ACHN (cell line): ENCODE measurements at places on chromosomes 1 and 21.

GRCh38 chr1:236103646-236104218, 38.6 kb upstream of the GPR137B start:
- peak; percentile 60 for DNase-seq

- no peak for DNase-seq
These were observed 41.0 kb upstream of the LIN9 start for GRCh38 chr1:226349801-226350518.

GRCh38 chr1:154972213-154972516, 1.6 kb upstream of the SHC1 start:
- no peak for DNase-seq

DNA sequence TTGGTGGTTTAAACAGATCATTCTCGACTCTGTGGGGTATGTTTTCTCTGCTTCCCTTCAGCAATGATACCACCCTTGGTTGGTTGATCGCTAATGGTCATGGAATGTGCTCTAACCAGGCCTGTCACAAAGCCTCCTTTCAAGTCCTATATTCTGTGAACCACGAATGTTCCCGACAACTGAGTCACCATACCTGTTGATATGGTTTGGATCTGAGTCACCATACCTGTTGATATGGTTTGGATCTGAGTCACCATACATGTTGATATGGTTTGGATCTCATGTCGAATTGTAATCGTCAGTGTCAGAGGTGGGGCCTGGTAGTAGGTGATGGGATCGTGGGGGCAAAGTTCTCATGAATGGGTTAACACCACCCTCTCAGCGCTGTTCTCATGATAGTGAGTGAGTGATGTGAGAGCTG, 10.2 kb upstream of the CAMK2N1 start:
- no peak for DNase-seq

DNA sequence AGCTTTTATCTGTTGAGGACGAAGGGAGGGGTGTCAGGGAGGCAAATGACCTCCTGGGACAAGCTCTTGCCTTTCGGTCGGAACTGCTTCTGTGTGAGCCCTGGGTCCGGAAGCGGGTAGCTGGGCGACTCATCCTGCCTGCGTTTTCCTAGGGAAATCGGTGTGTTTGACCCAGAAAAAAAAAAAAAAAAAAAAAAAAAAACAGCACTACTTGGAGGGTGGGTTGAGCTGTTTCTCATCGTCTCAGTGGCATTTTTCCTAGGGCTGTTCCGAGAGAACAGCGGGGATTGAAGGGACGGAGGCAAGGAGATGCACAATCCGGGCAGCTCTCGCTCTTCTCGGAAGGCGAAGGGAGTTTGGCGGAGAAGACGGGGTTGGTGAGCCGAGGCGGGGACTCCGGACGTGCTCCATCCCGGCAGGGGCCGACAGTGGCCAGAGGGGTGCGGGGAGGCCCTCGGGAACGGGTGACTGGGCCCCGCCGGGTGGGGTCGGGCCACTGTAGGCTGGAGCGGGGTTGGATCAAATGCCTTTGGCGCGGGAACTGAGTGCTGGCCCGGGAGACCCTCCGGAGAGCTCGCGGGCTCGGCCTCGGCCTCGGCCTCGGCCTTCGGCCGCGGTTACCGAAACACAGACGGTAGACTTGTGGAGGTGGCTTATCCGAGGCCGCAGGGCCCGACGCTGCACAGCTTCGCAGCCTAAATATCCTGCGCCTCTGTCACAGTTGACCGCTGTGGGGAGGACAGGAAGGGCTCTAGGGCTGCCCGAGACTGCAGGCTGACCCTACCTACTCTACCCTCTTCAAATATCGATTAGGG, 2.4 kb upstream of the BARHL2 start:
- DNase-seq = no peak

DNA sequence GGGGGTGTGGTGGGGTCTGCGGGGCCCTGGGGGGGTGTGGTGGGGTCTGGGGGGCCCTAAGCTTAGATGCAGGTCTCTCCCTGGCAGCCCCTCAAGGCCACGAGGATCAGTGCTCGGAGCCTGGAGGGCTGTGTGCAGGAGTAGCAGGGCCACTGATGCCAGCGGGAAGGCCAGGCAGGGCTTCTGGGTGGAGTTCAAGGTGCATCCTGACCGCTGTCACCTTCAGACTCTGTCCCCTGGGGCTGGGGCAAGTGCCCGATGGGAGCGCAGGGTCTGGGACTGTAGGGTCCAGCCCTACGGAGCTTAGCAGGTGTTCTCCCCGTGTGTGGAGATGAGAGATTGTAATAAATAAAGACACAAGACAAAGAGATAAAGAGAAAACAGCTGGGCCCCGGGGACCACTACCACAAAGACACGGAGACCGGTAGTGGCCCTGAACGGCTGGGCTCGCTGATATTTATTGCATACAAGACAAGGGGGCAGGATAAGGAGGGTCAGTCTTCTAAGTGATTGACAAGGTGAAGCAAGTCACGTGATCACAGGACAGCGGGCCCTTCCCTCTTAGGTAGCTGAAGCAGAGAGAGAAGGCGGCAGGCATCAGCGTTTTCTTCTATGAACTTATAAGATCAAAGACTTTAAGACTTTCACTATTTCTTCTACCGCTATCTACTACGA, 8.7 kb downstream of the RNF223 start:
- DNase-seq = no peak

DNA sequence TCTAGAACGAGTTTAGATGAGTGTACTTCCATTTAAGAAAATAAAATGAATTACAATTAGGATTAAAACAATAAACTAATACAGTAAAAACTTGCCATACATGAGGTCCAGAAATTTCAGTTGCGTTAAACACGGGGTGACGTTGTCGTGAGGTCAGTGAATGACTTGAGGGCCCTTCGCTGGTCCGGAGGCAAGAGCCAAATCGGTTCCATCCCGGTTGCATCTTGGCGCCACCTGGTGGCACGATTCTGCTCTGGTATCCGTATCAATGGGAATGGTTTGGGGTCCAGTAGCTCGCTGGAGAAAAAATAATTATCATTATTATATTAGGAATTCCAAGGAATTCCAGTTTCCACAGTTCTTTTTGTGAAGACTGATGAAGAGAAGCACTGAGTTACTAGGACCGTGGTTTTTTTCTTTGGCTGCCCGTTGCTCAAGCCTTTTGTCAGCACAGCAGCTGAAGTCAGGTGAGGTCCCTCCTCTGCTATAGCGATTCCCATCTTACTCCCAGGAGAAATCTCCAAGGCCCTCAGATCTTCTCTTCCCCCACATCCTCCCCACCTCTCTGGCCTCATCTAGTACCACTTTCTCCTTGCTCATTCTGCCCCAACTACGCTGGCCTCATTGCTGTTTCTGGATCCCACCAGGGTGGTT, 161.4 kb downstream of the SLC35F3 start:
- peak; percentile 60 for DNase-seq

GRCh38 chr1:230700132-230700531, 13.8 kb downstream of the AGT start:
- DNase-seq = no peak

DNA sequence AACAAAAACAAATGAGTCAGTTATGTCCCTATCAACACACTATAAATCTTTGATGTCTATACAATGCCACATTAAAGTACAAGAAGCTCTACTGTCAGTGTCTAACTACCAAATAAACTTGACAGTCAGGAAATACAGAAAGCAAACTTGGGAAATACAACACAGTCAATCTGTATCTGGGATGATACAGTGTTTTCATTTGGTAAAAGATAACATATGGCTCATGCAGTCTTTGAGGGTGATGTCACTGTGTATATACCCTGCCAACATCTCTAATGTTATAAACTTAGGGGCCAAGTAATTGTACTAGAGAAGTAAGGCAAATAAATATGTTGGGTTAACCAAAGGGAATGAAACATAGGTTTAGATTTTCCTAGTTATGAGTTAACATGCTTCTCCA, 552.5 kb upstream of the ADAMTS5 start:
- no peak for DNase-seq

- DNase-seq = no peak
These were observed 41.7 kb downstream of the MRPL39 start for GRCh38 chr21:25565272-25566211.

- DNase-seq = no peak
These were observed 16.0 kb downstream of the MORN1 start for GRCh38 chr1:2375246-2375922.

DNA sequence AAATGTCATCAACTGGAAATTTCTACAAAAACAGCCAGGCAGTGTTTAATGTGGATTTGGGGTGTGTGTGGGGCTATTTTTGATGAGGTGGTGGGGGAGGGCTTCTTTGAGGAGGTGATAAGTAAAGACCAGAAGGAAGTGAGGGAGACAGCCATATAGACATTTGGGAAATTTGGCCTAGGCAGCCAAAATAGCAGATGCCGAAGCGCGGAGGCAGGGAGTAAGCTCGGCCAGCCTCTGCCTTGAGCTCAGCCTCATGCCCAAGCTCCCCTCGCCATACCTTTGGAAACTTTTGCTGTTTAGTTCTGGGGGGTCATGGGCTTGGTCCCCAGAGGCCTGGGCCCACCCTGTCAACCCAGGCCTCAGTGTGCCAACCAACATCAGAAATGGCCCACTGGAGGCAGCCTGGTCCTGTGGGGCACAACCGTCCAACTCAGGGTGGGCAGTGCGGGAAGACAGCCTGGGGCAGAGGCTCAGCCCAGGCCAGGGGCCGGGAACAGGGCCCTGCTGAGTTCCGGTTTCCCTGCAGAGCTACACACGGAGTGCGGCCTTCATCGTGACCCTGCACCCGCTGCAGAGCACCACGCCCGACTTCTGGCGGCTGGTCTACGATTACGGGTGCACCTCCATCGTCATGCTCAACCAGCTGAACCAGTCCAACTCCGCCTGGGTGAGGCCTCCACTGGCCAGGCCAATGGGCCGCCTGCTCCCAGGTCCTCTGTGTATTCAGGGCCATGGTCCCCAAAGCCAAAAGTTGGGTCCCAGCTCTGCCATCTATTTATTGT, 84.0 kb downstream of the PTPRU start:
- no peak for DNase-seq

GRCh38 chr1:43396059-43396458, 6.4 kb downstream of the SZT2 start:
- DNase-seq = no peak

GRCh38 chr1:37575692-37576091, 19.0 kb downstream of the DNALI1 start:
- no peak for DNase-seq

GRCh38 chr1:83097715-83098114, 901.2 kb downstream of the TTLL7 start:
- DNase-seq = no peak

DNA sequence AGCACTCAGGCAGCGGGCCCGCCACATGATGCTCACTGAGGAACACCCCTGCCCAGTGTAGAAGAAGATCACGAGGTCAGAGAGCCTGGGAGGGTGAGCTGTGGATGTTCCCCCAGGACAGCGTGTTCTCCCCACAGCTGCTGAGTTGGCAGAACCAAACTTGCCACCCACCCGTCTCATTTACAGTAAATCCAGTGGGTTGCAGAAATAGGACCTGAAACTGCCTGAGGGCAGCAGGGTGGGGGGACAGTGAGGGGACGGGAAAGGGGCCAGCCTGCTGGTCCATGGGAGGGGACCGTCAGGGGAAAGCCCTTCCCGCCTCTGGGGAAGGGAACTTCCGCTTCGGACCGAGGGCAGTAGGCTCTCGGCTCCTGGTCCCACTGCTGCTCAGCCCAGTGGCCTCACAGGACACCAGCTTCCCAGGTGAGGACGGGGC, at the start of gene C1QB:
C1QB (plus strand) TSS at position 356 of the 436 bp plus-strand sequence. CDS start 6,227 bp downstream, outside the sequence.
- DNase-seq = no peak

- no peak for DNase-seq
These were observed at the start of gene B3GALT2 for GRCh38 chr1:193185901-193186731. TSS of gene B3GALT2 (minus strand) at chr1:193186613. CDS start at chr1:193181562, 5,051 bp downstream.

- DNase-seq = no peak
These were observed 72.3 kb upstream of the CAPZB start for GRCh38 chr1:19557609-19558051.

GRCh38 chr1:110450929-110451328, at the start of gene PROK1:
TSS of gene PROK1 (plus strand) at chr1:110451149. CDS start at chr1:110451217, 68 bp downstream.
- no peak for DNase-seq

- peak; percentile 38 for DNase-seq
These were observed at the start of gene VWA1 for GRCh38 chr1:1435106-1435903. TSS of gene VWA1 (plus strand) at chr1:1435690. CDS start at chr1:1435749, 59 bp downstream.

- peak; percentile 43 for DNase-seq
These were observed 177.7 kb upstream of the EDN2 start for GRCh38 chr1:41662061-41662764.

GRCh38 chr1:175635092-175635491, 108.3 kb downstream of the TNR start:
- no peak for DNase-seq

- no peak for DNase-seq
These were observed 3.3 kb downstream of the KPNA6 start for GRCh38 chr1:32111040-32111623.

GRCh38 chr1:178633056-178633455, 92.0 kb upstream of the RALGPS2 start:
- peak; percentile 29 for DNase-seq

DNA sequence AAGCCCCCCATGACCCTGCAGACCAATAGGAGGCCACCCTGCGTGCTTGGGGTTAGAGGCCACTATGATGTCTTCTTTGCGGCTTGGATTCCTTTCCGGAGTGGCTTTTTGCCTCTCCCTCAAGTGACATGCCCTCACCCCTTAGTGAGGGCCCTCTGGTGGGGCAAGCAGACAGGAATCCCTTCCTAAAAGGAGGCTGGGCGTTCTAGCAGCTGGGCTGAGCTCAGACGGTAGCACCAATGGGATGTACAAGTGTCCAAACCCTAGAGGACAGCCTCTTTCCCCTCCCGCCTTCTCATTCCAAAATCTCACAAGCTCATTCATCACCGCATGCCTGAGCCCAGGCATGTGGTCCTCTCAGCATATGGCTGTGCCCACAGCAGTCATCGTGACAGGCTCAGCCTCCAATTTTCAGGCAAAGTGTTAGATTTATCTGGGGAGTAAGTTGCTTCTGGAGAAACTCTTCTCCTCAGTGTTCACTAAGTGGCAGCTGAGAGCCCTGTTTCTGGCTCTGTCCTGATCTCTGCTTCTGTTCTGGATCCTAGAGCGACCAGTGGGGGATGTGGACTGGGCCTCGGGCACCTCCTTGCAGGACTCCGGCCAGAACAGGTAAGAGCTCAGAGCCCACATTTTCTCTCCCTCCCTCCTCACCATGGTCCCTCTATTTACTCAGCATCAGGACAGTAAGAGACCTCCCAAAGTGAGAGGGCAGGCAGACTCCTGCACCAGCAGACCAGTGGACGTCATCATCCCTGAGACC, 4.8 kb downstream of the KIAA1614 start:
- DNase-seq = no peak

GRCh38 chr1:67723620-67724019, 38.6 kb downstream of the GADD45A start:
- DNase-seq = peak; percentile 18

- no peak for DNase-seq
These were observed 102.8 kb upstream of the COL24A1 start for GRCh38 chr1:86259390-86259789.

- DNase-seq = no peak
These were observed 3.2 kb upstream of the LEMD1 start for GRCh38 chr1:205424901-205425600.

DNA sequence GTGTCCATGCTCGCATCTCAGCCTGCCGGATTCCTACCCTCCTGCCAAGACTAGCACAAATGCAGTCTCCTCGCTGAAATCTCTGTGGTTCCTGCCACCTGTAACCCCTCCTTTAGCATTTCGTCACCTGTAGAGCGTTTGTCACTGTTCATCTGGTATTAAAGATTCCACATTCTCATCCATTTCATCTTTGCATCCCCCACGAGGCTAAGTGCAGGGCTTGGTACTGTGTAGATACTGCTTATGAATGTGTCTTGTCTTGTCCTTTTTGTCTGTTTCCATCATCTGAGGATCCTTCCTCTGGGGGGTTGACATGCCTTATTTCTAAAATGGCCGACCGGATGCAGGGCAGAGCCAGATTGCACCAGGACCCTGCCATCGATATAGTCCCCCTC, 53.7 kb upstream of the DNAJC6 start:
- DNase-seq = no peak
